NCI-H1930 (cell line): ENCODE measurements at places on chromosomes 11 and 22.

DNA sequence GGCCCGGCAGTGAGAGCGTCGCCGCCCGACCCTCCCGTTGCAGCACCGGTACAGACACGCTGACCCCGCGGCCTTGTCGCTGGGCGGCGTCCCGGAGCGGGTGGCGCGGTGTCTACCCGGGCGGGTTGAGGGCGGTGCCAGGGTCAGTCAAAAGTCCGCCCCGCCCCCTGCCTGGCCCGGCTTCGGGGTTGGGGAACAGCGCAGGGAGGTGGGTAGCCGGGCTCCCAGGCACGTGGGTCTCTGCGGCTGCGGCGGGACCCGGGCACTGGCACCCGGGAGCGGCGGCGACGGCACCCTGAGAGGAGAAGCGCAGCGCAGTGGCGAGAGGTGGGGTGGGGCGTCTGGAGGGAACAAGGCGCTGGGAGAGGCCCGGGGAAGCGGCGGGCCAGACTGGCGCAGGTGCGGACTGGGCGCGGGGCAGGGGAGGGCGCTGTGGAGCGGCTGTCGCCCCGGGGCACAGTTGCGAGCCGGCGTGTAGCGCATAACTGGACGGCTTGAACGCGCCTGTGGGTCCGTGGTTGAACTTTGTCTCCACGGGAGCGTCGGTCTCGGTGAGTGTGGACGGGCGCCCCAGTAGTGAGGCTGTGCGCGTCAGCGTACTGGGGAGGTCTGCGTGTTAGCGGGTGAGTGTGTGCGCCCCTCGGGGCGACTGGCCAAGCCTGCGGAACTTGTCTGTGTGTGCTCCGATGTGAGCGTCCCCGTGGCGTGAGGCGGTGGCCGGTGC is at the start of gene P2RY2:
P2RY2 (plus strand) TSS at position 176 of the 724 bp plus-strand sequence. CDS start 15,879 bp downstream, outside the sequence.
- peak; percentile 17 for DNase-seq

- DNase-seq: peak; percentile 10
These were observed 7.1 kb downstream of the PNPLA5 start for GRCh38 chr22:43884600-43885318.

DNA sequence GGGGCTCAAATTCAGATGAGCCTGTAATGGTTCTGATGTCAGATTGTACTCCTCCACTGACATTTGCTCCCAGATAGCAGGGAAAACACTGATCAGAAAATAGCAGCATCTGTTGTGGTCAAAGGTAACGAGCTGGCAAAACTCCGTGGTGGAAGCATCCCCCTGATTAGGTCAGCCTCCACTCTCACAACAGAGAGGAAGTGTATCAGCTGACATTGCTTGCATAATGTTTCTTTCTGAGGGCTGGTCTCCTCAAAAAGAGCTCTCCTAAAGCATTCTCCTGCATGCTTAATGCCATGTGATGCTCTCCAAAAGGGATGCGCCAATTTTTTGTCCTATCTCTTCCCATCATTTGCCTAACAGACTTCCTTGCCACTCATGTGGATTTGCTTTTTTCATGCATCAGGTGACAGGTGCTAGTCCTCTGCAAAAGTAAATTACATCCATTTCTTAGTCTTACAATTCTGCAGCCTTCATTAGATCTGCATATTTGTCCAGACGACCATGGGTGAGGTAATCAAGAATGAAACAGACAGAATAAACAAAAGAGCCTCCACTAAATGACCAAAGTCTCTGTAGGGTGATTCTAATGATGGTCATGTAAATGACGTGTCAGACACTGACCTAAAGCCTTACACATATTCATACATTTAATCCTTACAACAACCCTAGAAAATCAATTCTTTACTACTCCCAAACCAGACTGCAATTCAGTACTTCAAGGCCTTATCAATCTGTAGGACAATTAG is 6.4 kb upstream of the TENM4 start:
- no peak for DNase-seq

GRCh38 chr11:120867531-120867930 is 156.4 kb upstream of the TBCEL start:
- no peak for DNase-seq

GRCh38 chr11:124970925-124971324 is 16.9 kb downstream of the CCDC15 start:
- DNase-seq: no peak

- no peak for DNase-seq
These were observed 155.2 kb downstream of the MAML2 start for GRCh38 chr11:96187822-96188221.

GRCh38 chr22:21450320-21450831 is 16.8 kb upstream of the TMEM191C start:
- DNase-seq: no peak

DNA sequence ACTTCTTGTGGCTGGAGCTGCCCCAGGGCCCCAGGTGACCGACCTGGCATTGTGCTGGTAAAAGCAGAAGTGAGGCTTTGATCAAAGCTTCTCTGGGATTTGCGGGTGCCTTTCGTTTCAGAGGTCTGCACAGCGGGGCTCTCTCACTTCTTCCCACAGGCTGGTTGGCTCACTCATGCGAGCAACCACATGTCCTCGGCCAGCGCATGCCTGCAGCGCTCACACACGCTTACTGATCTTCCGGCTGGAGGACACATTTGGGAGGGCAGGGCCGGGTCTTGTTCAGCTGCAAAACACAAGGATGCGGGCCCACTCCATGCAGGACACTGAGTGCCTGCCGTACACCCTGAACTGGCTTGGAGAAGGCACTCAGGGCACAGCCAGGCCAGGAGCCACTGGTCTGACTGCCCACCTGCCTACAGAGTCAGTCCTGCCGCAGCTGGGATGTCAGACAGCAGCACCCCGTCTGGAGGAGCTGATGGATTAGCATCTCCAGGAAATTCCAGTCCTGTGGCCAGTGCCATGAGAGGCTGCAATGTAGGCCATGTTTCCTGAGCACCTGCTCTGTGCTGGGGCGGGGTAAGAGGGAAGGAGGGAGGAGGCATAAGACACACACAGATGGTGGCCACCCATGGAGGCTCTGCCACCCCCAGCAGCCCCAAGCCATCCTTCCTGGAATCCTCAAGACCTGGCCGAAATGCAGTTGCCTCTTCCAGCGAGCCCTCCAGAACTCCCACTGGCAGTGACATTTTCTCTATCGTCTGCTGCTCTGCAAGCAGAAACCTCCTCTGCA is 1383.2 kb downstream of the BRD1 start:
- DNase-seq: no peak

DNA sequence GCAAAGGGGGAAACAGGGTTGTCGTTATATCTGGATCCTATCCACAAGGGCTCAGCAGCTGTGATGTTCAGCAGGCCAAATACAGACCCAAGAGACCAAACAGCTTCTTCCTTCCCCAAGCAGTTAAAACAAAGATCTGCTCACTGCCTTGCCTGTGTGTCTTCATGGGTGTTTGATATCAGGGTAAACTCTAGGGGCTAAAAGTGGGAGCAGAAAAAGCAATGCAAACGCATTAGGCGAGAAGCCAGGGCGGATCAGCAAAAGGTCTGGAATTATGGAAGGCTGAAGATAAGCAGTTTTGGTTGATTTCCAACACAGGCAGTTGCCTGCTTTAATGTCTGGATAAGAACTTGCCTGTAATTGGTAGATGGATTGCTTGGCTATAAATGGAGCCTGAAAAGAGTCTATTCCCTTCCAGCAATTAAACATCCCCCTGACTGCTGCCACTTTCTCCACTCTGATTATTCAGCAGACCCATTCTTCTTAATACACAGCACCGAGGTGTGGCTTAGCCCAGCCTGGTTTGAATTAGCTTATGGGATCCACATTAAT is 126.3 kb downstream of the COMMD9 start:
- no peak for DNase-seq

GRCh38 chr11:8512547-8512946 is 81.5 kb downstream of the STK33 start:
- DNase-seq: no peak

DNA sequence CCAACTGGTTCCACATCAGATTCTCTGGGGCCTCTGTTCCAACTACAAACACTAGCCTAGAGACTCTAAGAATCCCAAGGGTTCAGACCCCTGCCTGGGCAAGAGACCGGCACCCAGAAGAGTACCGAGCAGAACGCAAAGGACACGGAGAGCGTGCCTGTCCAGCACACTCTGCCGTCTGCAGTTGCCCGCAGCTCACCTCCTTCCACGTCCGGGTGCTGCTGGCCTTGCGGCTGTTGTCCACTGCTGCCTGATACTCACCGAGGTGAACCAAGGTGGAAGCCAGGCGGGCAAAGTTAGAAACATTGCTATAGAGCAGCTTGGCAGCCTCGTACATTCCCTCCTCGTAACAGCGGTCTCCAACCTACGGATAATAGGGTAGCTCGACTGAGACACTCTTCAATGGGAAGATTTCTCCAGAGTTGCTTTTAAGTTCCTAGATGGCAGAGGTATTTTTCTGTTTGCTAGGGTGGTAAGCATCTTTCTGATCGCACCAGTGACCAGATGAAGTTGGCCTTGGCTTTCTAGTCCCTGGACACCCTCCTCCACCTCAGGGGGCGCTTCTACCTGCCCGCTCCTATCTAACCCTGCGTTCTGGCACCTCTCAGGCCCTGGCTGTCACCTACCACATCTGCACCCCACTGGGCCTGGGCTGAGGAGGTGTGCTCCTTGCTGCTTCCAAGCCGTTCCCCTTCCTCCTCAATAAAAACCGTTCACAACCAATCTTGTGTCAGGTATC is 22.8 kb upstream of the SLC25A1 start:
- DNase-seq: no peak

- no peak for DNase-seq
These were observed 43.4 kb upstream of the CSNK2A3 start for GRCh38 chr11:11396301-11397035.

- no peak for DNase-seq
These were observed 37.6 kb downstream of the MS4A2 start for GRCh38 chr11:60125956-60126585.

DNA sequence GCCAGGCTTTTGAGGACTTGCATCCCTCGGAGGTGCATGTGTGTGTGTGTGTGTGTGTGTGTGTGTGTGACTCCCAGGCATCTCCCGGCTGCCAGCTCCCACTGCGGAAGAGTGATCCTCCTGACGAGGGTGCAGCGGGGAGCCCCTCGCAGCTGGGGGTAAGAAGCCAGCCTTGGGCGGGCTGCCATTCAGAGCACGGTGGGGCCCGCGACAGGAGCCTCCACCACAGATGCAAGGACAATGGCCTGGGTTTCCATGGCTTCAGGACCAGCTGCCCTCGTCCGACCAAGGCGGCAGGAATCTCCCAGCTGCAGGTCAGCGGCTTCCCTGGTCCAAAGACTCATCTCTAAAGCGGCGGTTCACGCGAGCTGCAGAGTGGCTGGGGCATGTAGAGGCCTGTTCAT is 908.5 kb downstream of the BRD1 start:
- DNase-seq: no peak

DNA sequence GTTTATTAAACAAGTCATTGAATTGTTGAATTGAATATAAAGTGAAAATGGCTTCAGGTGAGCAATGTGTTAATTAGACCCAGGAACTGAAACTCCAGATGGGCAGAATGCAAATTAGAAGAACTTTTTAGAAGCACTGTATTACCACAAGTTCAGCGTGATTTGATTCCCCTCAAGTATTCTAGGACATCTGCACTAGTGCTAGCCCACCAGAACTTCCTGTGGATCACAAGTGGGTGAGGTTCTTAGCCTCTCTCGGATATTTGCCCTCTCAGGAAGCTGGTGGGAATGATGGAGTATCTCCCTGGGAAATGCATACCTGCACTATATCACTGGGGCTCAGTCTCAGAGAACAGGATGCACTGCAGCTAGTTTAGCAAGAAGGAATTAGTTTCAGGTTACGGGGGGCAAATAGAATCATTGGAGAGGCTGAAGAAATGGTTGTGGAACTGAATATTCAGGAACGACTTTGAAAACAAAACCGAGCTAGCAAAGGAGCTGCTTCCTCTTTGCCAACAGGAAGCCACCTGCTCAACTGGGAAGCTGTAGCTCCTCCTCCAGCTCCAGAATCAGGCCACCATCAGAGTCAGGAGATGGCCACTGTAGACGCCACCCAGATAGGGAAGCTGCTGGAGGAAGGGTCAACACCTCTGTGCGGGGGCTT is 74.3 kb downstream of the DHCR7 start:
- no peak for DNase-seq

GRCh38 chr22:25407859-25408229 is 156.6 kb upstream of the GRK3 start:
- no peak for DNase-seq

GRCh38 chr11:120966840-120967239 is 57.1 kb upstream of the TBCEL start:
- DNase-seq: no peak

GRCh38 chr11:84655712-84656111 is 971.4 kb downstream of the DLG2 start:
- DNase-seq: no peak

- DNase-seq: no peak
These were observed 115.8 kb upstream of the IGLL5 start for GRCh38 chr22:22771696-22772377.
